Fibroblast of mammary gland (primary cell): ENCODE measurements at places on chromosomes 3 and 15.

DNA sequence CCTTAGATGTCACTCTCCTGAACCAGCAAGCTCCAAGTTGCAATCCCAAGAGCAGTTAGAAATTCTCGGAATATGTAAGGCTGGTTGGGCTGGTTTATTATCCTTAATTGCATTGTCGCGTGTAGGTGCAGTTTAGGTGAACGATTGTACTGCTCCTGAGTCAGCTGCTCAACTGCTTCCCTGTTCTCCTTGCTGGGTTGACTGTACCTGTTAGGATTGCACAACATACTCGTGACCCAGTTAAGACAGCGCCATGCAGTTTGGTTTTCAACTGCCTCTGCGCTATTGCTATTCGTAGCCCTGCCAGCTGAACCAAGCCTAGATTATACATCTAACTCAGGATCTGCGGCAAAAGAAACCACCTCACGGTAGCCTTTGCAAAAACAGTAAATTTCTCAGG is 41.0 kb downstream of the BCL2L10 start:
- no peak for DNase-seq

- no peak for DNase-seq
Observed at GRCh38 chr3:33786565-33787327, 11.7 kb upstream of the PDCD6IP start.

DNA sequence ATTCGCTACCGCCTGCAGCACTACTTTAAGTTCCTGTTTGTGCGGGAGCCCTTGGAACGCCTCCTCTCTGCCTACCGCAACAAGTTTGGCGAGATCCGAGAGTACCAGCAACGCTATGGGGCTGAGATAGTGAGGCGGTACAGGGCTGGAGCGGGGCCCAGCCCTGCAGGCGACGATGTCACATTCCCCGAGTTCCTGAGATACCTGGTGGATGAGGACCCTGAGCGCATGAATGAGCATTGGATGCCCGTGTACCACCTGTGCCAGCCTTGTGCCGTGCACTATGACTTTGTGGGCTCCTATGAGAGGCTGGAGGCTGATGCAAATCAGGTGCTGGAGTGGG is 995 bp downstream of the CHST14 start:
- no peak for DNase-seq

GRCh38 chr3:135325096-135325495 is 530.0 kb downstream of the EPHB1 start:
- no peak for DNase-seq

DNA sequence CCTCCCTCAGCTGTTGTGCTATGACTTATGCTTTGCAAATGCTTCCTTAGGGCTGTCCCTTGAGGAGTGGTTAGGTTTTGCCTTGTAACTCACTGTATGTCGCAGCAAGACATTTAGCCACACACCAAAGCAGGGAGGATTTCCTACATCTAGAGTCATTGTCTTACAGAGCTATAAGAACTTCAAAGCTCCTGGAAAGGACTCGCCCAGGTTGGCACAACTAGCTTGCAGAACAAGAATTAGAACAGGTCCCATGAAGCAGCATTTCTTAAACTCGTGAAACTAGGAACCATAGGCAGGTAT is 19.4 kb upstream of the ACAP2 start:
- no peak for DNase-seq

DNA sequence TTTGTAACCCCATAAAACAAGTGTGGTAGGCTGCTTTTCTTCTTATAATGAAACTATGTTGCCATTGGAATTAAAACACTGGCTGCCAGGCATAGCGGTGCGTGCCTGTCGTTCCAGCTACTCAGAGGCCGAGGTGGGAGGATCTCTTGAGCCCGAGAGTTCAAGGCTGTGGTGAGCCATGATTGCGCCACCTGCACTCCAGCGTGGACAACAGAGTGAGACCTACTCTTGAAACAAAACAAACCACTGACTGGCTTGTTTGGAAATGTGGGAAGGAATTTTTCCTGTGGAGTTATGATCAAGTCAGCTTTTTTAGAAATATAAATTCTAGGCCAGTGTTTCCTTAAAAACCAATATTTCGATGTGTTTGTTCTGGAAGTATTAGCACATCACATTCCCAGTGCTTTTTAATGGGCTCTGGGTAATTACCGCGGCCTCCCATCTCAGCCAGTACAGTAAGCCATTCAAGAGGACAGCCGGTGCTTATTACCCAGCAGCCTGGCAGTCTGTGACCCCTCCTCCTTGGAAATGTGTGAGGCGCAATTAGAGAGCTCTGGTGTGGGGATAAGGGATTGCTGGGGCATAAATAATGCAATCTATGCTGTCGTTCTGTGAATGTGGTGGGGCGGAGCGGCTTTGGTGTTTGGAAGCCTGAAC is 58.3 kb upstream of the TRAK1 start:
- DNase-seq = peak; percentile 94

DNA sequence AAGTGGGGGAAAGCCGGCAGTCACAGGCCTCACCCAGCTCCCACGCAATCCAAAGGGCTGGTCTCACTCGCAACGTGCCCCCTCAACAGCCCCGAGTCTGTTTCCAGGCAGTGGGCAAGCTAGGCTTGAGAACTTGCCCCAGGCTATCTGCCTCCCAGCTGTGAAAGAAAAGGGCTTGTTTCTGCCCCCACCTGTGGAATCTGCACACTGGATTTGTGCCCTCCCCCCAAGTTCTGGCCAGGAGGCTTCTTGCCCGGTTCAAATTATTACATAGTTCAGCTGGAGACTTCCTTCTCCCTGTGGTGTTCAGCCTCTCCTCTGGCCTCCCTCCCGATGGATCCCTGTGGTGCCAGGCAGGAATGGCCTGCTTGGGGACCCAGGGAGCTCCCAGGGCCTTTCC is 283.9 kb upstream of the LYSMD4 start:
- DNase-seq = no peak

- no peak for DNase-seq
Observed at GRCh38 chr3:31942446-31942845, 38.6 kb downstream of the OSBPL10 start.

- DNase-seq = no peak
Observed at GRCh38 chr3:87045473-87045872, 54.5 kb upstream of the VGLL3 start.

- DNase-seq = no peak
Observed at GRCh38 chr3:110519071-110519470, 552.5 kb upstream of the NECTIN3 start.

- peak; percentile 57 for DNase-seq
Observed at GRCh38 chr3:86954747-86955146, 36.2 kb downstream of the VGLL3 start.

- DNase-seq = peak; percentile 47
Observed at GRCh38 chr3:177811835-177812234, 614.6 kb upstream of the TBL1XR1 start.

GRCh38 chr3:51328206-51328605 is 56.9 kb upstream of the MANF start:
- DNase-seq = no peak

- no peak for DNase-seq
Observed at GRCh38 chr3:122271246-122271898, 53.7 kb upstream of the CSTA start.

DNA sequence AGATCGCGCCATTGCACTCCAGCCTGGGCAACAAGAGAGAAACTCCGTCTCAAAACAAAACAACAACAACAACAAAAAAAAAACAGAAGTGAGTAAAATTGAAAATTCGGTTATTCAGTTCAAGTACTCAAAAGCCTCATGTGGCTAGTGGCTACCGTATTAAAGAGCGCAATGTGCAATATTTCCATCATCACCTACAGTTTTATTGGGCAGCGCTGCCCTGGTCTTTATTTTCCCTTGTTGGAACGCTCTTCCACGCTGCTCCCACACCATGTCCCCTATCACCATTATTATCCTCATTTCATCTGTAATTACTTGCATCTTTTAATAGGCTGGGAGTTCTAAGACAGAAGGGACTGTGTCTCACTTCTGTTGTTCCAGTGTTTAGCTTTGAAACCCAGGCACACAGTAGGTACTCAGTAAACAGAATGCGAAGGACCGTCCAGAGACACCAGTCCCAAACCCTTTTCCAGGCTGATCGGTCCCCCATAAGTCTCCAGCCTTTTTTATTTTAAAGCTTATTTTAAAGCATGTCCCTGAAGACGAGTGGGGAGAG is 423 bp upstream of the HACD3 start:
- no peak for DNase-seq

- no peak for DNase-seq
Observed at GRCh38 chr3:142946861-142947260, 16.6 kb downstream of the PAQR9 start.

DNA sequence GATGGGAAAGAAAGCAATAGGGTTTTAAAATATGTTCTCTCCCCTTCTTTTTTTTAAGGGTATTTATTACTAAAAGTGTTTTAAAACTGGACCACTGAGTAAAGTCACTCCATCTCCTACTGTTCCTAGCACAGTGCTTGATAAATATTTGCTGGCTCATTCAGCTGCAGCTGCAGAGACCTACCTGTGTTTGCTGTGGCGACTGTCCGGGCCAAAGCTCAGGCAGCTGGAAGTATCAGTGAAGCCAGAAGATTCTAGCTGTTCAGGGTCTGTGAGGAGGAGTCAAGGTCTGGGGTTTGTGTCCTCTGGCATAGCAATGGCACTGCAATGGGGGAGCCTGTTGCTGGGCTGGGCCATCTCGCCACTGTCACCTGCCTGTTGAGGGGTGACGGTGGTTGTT is 109.9 kb downstream of the RPLP1 start:
- DNase-seq = no peak

DNA sequence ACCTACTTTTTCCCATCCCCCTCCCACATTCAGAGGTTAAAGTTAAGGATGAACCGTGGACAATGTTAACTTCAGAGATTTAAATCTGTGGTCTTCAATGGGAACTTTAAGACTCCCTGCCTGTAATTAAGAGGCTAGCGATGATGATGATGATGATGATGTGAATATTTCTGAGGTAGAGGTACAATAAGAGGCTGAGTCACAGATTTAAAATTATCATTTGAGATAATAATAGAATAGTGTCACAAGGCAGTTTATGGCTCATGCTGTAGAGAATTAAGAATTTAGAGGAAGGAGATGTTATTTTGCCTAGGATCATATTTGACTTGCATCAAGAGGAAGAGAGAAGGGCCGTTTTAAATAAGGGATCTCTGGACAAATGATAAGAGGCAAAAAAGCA is 146.2 kb downstream of the BBX start:
- no peak for DNase-seq

DNA sequence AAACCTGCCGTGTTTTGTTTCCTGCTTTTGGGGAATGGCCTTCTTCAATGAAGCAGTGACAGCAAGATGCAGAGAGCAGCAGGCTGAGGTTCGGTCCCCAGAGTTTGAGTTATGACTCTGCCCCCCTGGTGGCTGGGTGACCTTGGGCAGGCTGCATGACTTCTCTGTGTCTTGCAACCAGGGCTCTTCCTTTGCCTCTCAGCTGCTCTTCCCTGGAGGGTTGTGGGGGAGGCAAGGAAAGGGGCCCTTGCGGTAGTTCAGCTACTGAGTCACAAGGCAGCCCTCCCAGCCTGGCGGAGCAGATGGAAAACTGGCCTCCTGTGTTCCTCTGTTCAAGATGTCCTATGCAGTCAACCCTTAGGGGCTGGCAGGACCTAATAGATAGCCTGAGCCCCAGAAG is 17.1 kb downstream of the CTXND1 start:
- DNase-seq = peak; percentile 48

- DNase-seq = no peak
Observed at GRCh38 chr15:64600794-64601193, 140.4 kb downstream of the ZNF609 start.

- no peak for DNase-seq
Observed at GRCh38 chr3:77259694-77260093, 219.8 kb downstream of the ROBO2 start.

GRCh38 chr3:171979081-171979480 is 60.3 kb upstream of the FNDC3B start:
- no peak for DNase-seq

- DNase-seq = no peak
Observed at GRCh38 chr3:161796312-161796711, 299.7 kb downstream of the OTOL1 start.

GRCh38 chr15:99275525-99276128 is 24.3 kb downstream of the LRRC28 start:
- no peak for DNase-seq

DNA sequence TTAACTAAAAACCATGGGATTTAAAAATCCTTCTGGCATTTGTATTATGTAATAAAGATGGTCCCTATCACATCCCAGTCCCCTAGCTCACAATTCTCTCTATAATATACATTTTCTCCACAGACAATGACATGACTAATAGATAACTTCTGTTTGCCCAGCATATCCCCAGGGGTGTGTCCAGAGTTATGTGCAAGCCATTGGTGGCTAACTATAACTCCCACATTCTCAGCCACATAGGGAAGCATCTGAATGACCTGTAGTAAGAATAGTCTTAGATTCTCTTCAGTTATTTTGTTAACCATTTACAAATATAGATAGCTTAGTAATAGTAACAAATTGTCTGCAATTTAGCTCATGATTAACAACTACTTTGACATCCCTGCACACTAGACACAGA is 52.2 kb upstream of the RBSN start:
- DNase-seq = no peak

GRCh38 chr3:74001436-74001835 is 376.7 kb upstream of the PDZRN3 start:
- DNase-seq = peak; percentile 8

- peak; percentile 32 for DNase-seq
Observed at GRCh38 chr3:47605652-47606051, 27.0 kb upstream of the CSPG5 start.

DNA sequence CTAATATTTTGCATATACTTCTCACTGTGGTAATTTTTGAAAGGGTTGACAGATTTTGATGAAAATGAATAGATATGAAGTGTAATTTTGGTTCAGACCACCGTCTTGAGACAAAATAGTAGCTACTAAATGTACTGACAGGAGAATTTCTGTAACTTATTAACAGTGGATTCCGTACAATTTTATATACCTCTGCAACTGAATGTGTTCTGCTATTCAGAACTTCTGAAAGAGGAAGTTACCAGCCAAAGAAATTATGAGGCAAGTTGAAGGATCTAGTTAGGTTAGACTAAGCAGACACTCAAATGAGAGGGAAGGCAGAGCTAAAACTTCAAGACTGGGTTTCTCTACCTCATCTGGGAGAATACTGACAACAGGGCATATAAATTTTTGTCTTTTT is 29.4 kb downstream of the GAP43 start:
- no peak for DNase-seq

DNA sequence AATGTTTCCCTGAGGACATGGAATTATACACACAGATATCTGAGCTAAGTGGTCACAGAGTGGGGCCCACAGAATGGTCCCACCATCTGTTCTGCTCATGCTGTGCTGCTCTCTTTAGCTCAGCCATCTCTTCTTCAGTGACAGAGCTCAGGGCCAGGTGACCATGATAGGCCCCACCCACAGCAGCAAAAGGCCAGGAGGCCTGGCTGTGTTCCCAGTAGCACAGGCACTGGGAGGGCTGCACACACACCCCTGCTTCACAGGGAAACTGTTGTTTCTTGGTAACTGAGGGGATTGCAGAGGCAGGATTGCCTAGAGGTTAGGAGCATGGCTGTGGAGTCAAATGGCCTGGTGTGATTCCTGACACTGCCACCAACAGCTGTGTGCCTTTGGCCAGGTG is 4.8 kb upstream of the FBXW12 start:
- DNase-seq = no peak

DNA sequence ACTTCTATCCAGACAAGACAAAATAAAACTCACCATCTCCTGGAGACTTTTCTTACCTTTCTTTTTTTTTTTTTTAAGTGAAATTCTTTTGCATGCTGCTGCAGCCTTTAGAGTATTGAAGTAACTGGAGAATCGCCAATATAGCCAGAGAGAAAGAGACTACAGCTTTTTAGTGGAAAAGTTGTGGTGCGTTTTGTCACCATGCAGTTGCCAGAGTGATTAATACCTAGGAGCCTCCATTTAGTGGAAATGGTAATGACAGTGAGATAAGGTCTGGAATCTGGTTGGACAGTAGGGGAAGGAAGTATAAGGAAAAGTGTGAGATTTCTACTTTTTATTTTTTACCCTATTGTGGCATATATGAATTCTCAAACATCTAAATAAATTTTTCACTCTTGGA is 18.1 kb upstream of the PARP14 start:
- DNase-seq = no peak
